ENCODE measurements at places on chromosomes 11 and 22. TPM values are rescaled to one million over a fixed set of nuclear protein-coding genes. Genes with fewer than 3 reads are reported as not detected.

- DNase-seq = peak; percentile 63
These were observed 6.9 kb downstream of the SMCO4 start for GRCh38 chr11:93536101-93536861.

- no peak for DNase-seq
These were observed 55.1 kb downstream of the MAML2 start for GRCh38 chr11:96287822-96288439.

ASPHD2 gene
- 0.50 TPM for total RNA-seq

GRCh38 chr11:78081583-78081982 lies 1.9 kb upstream of the NDUFC2 start:
- DNase-seq = no peak

- peak; percentile 70 for DNase-seq
These were observed 1.5 kb downstream of the MAP6 start for GRCh38 chr11:75667255-75667830.

TRMU gene
- total RNA-seq = 44.0 TPM

- DNase-seq = peak; percentile 69
These were observed 649 bp downstream of the SELENOO start for GRCh38 chr22:50201191-50202129.

DNA sequence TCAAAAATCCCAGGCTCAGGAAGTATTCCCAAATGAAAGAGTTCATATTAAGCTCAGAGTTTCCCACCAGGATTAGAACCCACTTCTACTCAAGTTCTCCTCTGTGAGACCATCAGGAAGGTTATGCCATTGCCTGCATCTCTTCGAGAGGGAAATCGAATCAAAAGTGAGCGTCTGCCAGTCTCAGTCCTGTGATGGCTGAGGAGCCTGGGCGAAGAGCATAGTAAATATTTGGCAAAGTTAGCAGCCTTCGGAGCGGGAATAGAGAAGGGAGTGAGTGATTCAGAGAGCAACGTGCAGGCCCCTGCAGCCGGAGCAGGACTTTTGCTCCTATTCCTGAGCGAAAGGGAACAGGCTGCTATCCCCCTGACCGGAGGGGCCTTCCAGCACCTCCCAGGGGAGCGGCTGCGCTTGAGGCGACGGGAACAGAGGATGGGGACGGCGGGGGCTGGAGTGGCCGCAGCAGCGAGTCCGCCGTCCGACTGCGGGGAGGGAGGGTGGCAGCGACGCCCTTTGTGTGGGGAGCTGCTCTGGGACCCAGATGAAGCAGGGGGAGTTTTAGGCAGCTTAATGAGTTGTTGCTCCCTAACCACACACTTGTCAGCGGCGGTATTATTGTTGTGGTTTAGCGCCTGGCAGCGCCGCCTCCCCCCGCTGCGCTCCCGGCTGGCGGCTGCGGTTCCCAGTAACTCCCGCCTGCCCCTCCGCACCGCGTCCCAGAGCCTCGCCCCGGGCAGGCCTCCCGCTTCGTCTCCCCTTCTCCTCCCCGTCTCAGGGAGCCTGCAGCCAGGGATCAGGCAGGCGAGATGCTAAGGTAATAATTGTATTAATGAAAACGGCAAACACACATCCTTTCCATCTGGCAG lies 21.7 kb upstream of the NRGN start:
- DNase-seq = peak; percentile 66

DNA sequence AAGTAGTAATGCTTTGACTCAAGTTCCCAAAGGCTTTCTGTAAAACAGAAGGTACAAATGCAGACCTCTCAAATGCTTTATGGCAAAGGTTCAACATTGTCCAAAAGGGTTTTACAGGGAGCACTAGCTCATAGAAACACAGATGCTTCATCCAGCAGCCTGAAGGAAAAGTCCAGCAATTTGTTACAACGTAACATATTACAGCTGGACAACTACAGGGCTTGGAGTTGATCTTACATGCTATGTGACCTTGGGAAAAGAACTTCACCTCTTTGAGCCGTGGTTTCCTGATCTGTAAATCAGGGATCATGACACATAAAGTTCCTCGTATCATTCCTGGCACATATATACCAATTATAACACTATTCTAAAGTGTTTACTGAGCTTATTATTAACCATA lies 84.9 kb downstream of the DDIAS start:
- no peak for DNase-seq

DNA sequence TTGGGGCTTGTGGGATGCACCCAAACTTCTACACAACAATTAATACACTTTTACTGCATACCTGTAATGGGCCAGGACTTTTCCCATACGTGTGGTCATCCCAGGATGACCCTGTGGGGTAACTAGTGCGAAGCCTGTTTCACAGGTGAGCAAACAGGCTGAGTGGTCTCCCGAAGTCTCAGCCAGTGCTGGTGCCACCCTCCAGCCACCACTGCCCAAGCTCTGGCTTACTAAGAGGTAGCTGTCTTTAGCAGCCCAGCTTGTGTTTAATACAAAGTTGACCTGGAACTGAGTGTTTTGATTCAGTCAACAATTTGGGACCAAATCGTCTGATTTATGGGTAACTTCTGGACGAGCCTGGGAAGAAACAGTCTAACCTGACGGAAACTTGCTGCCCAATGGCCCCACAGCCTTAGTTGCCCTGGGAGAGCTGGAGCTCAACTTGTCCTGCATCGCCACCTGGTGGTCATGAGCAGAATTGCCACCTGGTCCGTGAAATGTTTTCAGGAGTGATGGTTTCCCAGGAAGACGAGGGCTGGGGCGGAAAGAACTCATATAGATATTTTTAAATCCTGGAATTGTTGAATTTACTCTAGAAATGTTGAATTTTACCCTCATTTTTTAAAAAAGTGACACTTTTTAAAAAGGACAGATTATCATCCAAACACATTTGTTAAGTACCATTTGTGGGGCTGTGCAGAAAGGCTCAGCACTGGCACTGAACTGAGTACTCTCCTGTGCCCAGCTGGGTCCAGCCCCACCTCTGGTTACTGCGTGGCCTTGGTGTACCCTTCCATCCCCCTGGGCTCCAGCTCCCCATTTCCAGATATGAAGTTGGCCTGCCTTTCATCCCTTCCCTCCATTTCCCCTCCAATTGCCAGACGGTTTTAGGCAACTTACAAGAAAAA lies 95.5 kb upstream of the PARVA start:
- DNase-seq = peak; percentile 93

GRCh38 chr11:94825031-94825430 lies 56.9 kb downstream of the AMOTL1 start:
- DNase-seq = no peak

MFRP gene
- total RNA-seq = not detected

- no peak for DNase-seq
These were observed 53.7 kb downstream of the PPP6R2 start for GRCh38 chr22:50396751-50397370.

GRCh38 chr11:65157336-65157735 lies 12.7 kb upstream of the SPDYC start:
- DNase-seq = no peak

CRYAB gene
- 5,673 TPM for total RNA-seq

GRCh38 chr11:60182541-60183330 lies at the start of gene MS4A6A:
MS4A6A (minus strand) TSS chr11:60183083; CDS start chr11:60181727, 1,356 bp downstream.
- no peak for DNase-seq

DNA sequence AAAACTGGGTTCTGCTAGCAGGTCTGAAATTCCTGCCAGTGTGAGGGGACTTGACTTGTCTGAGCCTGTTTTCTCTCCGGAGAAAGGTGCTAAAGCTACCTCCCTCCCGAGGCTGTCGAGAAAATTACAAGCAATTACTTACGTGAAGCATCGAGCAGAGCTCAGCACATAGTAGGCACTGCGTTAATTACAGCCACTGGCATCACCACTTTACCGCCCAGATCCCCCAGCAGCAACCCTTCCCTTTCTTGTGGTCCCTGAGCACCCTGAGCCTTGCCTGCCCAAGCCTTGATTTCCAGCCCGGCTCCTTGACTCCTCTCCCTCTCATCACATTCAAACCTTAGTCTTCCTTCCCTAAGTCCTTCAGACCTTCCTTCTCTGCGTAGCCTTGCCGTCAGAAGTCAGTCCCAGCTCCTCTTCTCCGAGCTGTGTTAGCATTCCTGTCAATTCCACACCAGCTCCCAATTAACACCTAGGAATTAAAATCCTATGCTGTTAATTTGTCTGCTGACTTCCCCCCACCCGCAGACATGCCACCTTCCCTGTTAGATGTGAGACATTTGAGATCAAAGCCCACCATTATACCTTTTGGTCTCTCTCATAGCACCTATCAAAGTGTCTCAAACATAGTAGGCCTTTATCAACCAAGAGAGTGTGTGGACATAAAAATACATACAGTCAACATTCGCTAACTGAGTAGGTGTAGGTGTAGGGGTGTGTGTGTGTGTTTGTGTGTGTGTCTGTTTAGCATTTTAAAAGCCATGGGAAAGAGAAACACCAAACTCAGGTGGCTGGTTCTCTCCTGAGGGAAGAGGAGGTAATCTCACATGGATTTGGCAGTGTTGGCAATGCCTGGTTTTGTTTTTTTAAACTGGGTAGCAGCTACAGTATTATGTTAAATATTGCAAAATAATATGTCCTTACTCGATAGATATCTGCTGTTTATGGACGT lies 2.8 kb upstream of the KCNJ5 start:
- no peak for DNase-seq

- no peak for DNase-seq
These were observed 25.1 kb upstream of the FXYD6 start for GRCh38 chr11:117901601-117902000.

- DNase-seq = peak; percentile 91
These were observed 2.2 kb downstream of the SLC25A22 start for GRCh38 chr11:795634-796564.

ELMOD1 gene
- total RNA-seq = 10.7 TPM

KDM4D gene
- 0.64 TPM for total RNA-seq

DNA sequence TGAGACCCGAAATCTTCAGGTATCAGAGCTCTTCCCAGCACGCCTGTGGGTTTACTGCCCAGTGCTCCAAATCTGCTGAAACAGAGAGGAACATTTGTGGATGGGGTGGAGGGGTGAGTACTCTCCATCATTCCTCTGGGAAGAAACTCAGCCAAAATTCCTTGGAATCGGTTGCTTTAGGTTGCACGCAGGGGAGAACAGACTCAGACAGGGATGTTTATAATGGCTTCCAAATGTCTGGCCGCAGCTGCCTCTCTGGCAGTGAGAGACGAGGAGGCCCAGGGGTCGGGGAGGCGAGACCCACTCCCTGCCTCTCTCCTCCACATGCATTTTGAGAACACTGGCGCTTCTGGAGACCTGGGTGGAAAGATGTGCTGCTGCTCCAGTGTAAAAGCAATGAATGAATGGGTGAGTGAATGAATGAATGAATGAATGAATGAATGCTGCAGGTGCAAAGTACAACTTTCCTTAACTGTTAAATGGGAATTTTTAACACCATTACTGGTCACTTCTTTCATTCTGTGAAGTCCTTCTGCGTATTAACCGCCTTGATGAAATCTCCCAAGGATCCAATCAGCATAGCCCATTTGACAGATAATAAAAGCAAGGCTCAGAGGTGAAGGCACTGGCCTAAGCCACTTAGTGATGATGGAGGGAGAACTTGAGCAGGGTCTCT lies 437.4 kb downstream of the MIAT start:
- DNase-seq = peak; percentile 73

DNA sequence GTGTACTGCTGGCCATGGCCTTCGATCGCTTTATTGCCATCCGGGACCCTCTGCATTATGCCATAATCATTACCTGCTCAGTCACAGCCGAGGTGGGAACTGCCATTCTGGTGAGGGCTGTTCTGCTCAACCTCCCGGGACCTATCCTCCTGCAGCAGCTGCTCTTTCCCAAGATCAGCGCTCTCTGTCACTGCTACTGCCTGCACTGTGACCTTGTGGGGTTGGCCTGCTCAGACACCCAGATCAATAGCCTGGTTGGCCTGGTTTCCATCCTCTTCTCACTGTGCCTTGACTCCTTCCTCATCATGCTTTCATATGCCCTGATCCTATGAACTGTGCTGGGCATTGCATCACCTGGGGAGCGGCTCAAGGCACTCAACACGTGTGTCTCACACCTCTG lies 24.9 kb upstream of the TRIM21 start:
- DNase-seq = no peak

GRCh38 chr22:39907605-39908097 lies 6.8 kb downstream of the GRAP2 start:
- DNase-seq = no peak

P2RX6 gene
- 6.7 TPM for total RNA-seq

DNA sequence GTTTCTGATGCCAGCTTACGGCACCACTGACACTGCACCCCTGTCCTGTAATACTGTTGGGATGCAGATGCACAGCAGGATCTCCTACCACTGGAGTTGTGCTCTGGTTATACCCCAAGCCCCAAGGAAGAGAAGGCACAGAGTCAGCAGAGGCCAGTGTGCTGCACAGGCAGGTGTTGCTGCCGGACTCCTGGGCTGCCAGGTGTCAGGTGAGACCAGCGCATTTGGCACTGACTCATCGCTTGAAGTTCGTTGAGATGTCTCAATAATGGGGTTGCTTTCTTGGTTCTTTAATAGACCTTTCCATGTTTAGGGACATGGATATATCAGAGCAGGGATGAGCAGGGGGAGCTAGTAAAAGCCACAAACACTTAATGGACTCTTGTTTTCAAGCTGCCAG lies 75.7 kb upstream of the TTC12 start:
- no peak for DNase-seq

- DNase-seq = no peak
These were observed 549.1 kb downstream of the INSC start for GRCh38 chr11:15663777-15664218.

KRTAP5-7 gene
- not detected for total RNA-seq

BTBD18 gene
- not detected for total RNA-seq

DNA sequence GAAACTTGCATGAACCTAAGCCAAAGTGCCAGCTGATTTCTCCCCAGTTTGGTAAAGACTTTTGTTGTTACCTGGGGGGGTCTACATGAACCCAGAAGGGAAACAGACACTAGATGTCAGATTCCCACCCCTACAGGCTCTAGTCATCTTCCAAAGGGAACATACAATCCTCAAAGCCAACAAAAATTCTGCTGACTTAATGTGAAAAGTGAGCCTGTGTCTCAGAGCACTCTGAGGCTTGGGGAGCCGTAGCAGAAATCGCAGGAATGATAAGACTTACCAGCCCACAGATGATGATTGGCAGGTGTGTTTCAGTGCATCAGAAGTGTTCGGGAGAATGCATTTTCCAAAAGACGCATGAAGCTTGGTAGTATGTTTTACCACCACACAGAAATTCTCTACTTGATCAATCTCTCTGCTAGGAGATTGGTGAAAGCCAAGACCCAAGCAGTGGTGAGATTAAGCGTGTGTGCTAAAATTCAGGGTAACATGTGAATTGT lies 187.1 kb downstream of the DBX1 start:
- no peak for DNase-seq
